ENCODE measurements at places on chromosomes 3 and 15.

DNA sequence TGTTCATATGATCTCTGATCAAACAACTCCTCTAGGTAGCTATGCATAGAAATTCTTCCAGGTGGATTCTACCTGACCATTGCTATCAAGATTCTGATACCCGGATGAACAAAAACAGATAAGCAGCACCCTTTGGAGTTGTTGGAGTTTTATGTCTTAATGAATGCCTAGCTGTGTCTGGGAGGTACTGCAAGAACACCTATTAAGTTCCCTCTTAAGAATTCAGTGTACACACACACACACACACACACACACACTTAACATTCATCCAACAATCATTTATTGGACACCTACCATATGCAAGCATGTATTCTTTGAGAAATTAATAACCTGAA is 58.1 kb upstream of the FNDC3B start:
- no peak for DNase-seq

DNA sequence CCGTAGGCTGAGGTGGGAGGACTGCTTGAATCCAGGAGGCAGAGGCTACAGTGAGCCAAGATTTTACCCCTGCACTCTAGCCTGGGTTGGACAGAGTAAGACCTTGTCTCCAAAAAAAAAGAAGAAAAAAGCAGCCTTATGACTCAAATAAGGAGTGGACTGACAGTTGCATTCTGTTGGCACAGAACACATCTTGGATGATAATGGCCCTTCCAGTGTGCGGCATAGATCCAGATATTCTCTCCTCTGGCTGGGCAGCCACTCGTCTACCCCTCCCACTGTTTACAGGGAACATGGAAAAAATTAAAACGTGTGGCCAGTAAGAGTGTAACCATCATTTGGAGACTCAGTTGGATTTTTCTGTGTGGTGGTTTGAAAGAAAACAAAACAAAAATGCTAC is 118.6 kb upstream of the RNF7 start:
- DNase-seq, result no peak

DNA sequence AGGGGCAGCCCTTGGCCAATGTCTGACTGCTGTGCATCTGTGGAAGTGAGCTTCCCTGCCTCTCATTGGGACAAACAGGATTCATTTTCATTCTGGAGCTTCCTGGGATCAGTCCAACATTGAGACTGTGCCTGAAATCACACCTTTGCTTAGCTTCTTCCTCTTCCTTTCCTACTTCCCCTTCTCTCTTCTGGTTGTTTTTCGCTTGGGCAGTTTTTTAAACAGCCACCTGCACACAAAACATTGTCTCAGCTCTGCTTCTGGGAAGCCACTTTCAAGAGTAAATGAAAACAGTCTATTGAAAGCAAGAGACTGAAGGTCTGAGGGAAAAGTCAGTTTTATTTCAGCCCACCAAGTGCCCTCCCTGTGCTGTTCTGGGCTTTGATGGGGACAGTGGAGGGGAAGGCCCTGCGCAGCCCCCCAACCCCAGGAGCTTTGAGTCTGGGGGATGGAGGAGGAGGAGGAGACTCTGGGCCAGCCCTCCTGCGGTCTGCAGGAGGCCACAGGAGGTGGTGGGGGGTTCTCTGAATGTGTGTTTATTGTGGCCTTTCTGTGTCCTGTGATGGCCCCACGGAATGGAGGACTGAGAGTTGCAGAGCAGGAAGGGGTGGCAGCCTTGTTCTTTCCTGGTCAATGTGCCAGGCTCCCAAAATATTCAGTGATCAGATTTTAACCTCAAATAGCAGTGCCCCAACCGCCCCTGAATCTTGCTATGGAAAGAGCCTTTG is 7.8 kb upstream of the ISLR2 start:
- no peak for DNase-seq

DNA sequence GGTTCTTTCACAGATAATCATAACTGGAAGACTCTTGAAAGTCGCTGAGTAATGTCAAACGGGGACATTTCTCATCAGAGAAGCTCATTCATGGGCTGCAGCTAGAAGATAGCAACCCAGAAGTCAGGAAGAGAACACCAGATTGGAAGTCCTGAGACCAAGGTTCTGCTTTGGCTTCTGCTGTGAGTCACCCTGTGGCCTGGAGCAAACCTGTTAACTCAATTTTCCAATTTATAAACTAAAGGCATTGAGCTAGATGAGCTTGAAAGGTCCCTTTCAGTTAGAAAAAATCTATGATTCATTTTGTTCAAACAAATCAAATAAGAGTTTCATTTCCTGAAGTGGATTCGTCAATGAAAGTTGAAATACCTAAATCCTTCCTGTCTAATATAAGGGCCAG is 402.2 kb downstream of the EPHB1 start:
- DNase-seq, result peak; percentile 93

DNA sequence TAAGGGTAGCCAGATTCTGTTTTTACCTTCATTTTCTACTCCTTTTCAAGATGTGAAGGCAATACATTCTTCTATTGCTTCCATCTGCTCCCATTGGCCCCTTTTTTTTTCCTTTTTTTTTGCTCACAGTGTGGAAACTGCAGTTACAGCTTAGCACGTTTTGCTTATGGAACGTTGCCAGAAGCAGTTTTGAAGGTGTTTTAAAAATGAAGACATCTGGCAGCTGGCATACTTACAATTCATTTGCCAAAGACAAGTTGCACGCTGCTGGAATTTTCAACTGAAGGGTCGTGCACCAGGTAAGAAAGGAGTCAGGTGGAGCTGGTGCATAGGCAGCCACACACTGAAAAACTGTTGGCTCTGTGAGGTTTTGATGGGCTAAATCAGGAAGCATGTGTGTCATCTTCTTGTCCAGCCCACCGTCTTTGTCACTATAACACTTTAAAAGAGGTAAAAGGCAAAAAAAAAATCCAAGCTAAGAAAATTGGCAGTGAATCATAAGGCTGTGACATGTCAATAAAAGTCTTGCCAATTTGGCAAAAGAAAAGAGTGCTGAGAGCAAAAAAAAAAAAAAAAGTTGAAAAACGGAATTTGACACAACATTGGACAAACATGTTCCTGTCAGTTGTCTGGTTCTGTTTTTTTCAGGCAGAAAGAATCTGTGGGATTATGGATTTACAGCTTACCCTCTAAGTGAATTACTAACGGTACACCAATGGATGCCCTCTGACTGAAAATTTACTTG is 225.4 kb upstream of the SOX2 start:
- DNase-seq, result peak; percentile 20

DNA sequence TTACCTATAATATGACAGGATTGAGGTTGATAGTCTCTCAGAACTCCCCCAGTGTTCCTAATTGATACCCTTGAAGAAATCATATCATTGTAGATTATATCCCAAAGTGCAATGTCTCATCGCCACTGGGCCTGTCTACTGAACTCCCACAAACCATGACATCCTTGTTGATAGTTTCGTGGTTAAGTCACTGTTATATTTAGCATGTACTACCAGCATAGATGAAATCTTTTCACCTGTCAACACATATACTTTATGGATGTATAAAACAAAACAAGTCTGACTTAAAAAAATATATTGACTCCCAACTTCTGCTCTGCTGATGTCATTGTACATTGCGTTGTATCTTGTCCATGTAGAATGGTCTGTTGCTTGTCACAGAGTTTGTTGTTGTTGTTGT is 128.1 kb downstream of the IQCH start:
- DNase-seq, result no peak

GRCh38 chr3:50378024-50378423 is 18.7 kb upstream of the TMEM115 start:
- DNase-seq, result no peak

DNA sequence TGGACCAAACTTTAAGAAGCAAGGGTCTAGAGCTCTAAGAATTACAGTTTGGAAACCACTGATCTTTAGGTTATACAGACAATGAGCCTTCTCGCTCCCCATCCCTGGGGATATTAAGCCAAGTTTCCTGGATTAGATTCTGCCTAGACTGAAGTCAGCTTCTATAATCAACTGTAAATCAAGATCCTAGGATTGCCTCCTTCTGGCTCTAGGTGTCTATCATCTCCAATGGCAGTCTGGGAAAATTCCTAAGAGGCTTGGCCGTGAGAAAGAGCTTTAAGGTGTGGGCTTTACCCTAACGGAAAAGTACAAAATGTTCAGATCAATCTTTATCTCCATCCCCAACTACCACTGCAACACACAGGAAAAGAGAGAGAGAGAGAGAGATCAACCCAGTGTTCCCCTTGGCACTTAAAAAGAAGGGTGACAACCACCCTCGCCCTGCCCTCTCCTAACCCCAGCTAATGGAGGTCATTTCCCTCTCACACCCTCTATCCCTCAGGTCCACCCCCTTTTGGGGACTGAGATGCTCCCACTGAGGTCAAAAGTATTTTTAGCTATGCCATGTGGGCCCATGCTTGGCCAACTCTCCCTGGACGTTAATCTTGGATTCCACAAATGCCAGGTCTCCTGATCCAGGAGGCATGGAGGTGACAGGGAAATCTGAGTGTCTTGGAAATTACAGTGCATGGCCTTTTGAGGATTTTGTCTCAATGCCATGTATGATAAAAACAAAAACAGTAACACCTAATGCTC is 202.8 kb upstream of the BCL6 start:
- DNase-seq, result no peak

- DNase-seq, result no peak
These were observed 81.7 kb downstream of the DHX30 start for GRCh38 chr3:47884603-47885002.

GRCh38 chr3:141808586-141808985 is 45.4 kb downstream of the GRK7 start:
- no peak for DNase-seq

- no peak for DNase-seq
These were observed 89.3 kb downstream of the UBE2E2 start for GRCh38 chr3:23292432-23292831.

DNA sequence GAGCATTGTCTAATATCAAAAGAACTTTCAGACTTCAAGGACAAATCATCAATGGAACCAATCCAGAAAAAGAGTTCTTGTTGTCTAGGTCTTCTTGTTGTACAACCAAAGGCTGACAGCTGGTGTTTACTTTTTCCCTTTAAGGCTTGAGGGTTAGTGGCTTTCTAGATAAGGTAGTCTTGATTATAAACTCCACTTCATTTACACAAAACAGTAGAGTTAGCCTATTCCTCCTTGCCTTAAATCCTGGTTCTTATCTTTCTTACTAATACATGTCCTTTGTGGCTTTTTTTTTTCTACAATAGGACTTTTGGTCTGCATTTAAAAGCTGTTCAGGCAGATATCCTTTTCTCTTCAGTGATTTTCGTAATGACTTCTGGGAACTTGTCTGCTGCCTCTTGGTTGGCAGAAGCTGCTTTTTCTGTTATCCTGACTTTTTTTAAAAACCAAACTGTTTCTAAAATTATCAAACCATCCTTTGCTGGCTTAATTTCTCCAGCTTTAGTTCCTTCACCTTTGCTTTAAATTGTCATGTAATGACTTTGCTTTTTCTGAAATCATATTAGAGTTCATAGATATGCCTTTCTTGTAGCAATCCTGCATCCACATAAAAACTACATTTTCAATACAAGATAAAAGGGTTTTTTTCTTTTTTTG is 44.8 kb downstream of the STRIT1 start:
- DNase-seq, result no peak

- peak; percentile 46 for DNase-seq
These were observed 407.6 kb downstream of the ZIC1 start for GRCh38 chr3:147816752-147817151.

DNA sequence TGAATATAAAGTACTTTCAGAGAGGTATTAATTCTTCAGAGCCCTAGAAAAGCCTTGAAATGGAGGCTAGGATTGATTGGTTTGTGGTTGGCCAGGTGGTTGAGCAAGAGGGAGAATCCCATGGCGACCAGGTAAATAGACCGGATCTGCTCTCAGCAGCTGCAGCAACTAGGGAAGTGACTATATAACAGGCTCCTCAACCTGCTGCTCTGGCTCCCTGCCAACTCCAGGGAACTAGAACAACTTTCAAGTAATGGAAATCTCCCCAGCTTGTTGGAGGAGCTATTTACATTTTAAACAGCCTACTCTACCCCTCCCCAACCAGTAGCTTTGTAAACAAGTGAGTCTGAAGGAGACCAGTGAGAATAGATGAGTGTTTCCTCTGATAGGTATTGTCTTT is 121.8 kb upstream of the CADM2 start:
- peak; percentile 32 for DNase-seq

GRCh38 chr3:16332904-16333426 is 68.0 kb downstream of the OXNAD1 start:
- DNase-seq, result no peak

DNA sequence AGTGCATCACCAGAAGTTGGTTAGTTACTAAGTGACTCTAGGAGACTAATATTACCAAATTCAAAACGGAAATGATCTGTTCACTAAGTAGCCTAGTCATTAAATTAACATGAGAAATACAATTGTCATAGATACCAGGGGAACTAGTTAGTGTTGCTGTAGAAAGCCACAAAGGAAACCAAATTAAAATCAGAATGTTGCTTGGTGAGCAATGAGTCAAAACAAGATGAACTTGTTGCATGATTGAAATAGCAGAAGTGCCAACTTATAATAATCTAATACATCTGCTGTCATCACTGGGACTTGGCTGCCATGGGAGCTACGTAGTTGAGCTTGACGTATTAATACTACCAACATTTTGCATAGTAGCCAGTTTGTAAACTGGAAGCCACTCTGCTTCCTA is 458.1 kb downstream of the DIPK2A start:
- DNase-seq, result peak; percentile 59

GRCh38 chr15:50107591-50108408 is 11.2 kb downstream of the ATP8B4 start:
- peak; percentile 10 for DNase-seq

- DNase-seq, result peak; percentile 66
These were observed 467.7 kb downstream of the GABRG3 start for GRCh38 chr15:27438403-27439375.

DNA sequence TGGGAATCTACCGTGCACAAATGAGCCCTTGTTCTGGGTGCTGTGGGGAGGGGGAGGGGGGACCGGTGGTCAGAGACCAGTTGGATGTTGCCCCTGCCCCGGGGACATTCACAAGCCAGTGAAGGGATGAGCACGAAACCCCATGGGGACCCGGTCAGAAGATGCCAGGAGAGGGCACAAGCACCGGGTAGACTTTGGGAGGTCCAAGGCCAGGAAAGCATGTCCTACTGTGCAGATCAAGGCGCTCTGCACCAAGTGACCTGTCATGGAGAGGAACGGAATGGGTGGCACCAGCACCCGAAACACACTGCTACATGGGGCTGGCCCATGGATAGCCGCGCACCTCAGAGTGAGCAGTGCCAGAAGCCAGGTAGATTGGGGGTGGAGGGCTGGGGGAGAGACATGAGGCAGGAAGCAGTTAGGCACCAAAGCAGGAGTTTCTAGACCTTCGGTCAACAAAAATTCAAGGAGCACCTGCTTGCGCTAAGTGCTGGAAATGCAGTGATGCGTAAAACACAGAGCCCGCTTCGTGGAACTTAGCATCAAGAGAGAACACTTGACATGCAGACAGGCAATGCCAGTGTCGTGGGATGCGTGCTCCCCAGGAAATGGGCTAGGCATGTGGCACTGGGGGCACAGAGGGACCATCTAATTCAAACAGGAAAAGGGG is 99.1 kb downstream of the CPN2 start:
- DNase-seq, result no peak

DNA sequence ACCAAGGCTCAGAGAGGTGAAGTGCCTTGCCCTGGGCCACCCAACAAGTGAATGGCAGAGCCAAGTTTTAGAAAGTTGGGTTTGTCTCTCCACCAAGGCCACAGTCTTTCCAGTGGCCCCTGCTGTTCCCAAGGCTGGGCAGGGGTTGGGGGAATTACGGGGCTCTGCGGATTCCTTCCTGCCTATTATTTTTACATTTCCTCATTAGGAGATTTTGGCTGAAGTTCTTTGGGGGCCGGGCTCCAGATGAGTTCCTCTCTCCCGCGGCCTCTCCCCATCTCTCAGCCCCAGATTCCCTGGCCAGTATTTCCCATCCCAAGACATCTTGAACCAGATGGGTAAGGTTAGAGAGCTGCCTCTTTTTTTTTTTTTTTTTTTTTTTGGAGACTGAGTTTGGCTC is 44.0 kb upstream of the SMAD6 start:
- DNase-seq, result no peak
